ENCODE measurements at places on chromosomes 1 and 21.

DNA sequence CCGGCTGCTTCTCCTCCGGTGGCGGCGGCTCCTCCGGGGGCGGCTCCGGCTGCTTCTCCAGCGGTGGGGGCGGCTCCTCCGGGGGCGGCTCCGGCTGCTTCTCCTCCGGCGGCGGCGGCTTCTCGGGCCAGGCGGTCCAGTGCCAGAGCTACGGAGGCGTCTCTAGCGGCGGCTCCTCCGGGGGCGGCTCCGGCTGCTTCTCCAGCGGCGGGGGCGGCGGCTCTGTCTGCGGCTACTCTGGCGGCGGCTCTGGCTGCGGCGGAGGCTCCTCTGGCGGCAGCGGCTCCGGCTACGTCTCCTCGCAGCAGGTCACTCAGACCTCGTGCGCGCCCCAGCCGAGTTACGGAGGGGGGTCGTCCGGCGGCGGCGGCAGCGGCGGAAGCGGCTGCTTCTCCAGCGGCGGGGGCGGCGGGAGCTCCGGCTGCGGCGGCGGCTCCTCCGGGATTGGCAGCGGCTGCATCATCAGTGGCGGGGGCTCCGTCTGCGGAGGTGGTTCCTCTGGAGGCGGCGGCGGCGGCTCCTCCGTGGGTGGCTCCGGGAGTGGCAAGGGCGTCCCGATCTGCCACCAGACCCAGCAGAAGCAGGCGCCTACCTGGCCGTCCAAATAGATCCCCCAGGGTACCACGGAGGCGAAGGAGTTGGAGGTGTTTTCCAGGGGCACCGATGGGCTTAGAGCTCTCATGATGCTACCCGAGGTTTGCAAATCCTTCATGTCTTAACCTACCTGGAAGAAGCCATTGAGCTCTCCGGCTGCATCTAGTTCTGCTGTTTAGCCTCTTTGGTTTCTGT lies 2.0 kb downstream of the LORICRIN start:
- peak; percentile 21 for DNase-seq

GRCh38 chr1:53449021-53449420 lies 10.2 kb upstream of the DMRTB1 start:
- no peak for DNase-seq

DNA sequence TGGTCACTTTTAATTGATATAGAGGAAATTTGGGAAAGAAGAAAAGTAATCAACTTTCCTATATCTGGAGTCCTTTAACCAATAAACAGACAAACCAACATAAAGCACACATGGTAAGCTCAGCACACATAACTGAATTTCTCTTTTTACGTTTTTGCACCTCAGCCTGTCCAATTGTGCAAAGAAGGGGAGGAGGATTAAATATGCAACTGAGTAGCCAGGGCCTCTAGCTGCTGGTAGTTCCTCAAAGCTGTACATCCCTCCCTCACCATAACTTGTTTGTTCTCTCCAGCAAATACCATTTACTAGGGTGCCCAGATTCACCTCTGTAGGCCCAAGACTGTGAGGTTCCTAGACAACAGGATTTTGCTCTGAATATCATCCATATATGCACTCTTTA lies 25.4 kb downstream of the ST6GALNAC5 start:
- DNase-seq, result no peak

DNA sequence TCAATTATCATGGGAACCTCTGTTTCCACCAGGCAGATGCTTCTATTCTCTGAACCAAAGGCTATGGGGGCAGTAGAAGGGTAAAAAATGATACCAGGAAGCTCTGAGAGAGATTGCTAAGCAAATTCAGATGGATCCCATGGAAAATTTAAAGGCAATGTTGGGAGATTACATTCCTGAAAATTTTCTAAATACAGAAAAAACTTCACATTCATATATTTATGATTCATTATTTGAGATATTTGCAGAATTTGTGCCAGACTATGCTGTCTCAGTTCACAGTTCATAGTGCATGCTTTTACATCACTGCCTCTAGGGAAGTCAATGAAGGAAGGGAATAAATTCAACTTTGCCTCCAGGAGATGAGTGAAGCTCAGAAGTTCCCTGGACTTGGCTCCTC lies 57.5 kb downstream of the KCNT2 start:
- no peak for DNase-seq

GRCh38 chr1:206856674-206857464 lies 8.6 kb upstream of the IL20 start:
- DNase-seq, result no peak

GRCh38 chr1:8047686-8048445 lies 21.8 kb upstream of the ERRFI1 start:
- DNase-seq, result no peak

GRCh38 chr1:243465081-243465480 lies 209.2 kb downstream of the SDCCAG8 start:
- DNase-seq, result no peak

DNA sequence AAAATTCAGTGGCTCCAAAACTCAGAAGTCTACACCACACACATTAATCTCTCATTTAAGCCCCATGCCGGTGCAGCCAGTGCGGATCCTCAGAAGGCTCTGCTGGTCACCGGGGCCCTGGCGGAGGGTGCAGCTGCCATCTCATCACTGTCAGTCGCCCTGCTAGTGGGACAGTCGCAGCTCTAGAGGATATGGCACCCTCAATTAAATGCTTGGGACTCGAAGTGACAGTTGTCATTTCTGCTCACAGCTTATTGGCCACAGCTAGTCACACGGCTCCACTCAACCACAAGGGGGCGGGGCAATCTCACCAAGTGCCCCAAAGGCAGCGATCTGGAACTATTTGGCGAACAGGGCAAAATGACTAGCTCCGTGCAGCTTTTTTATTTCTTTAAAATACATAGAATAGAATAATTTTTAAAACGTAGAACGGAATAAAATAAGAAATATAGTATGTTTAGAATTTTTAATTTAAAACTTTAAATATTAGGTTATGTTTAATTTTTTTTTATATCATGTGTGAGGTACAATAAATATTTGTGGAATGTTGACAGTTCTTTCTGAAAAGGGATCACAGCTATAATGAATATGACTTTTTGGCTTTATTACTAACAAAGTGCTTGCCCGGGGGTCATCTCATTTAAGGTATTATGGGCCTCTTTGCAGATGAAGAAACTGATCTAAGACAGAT lies 8.0 kb upstream of the MAN1C1 start:
- DNase-seq, result peak; percentile 74

- DNase-seq, result no peak
Measured at GRCh38 chr1:217564833-217565232, 66.1 kb downstream of the GPATCH2 start.

DNA sequence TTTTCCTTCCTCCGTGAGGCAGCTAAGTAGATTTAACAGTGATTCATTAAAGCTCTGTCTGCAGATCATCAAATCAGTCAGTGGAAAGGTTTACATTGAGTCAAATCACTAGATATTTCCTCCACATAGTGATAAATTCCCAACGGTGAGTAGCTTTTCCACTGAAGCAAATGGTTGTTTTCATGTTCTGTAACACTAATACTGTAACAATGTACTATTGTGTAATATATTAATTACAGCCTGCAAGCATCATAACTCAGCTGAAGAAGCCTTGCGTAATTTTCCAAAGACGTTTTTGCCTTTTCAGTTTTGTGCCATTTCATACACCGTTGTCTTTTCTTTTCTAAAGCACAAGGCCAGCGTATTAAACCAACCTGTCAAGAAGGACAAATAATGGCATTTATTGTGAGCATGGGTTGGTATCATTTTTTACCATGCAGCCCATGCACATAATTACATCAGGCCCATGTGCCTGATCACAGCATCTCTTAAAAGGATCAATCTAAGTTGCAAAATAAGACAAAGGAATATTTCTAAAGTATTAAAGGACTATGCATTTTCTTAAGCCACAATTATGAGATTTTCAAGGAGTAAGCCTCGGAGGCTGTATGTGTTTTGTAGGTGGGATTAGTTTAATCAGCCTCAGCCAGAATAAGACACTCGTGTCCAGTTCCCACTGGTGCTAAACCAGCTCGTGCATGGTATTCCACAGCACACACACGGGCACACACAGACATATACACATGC lies 16.7 kb upstream of the PDE9A start:
- no peak for DNase-seq

DNA sequence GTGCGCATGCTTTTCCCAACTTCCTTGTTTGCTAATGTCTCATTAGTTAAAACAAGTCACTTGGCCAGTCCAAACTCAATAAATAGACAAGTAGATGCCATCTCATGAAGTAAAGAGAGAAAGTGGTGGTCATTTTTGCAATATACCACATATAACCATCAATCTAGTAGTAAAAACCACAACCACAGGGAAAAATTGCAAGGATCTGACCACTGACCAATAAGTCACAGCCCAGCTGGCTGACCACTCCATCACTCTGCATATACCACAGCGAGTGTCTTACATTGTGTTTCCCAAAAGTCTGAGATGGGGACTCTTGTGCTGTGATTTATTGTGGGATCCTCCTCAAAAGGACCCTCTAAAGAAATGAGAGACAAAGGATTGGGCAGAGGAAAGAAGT lies 76.0 kb downstream of the FH start:
- no peak for DNase-seq

GRCh38 chr1:17437580-17438317 lies 1.7 kb downstream of the RCC2 start:
- DNase-seq, result peak; percentile 47

DNA sequence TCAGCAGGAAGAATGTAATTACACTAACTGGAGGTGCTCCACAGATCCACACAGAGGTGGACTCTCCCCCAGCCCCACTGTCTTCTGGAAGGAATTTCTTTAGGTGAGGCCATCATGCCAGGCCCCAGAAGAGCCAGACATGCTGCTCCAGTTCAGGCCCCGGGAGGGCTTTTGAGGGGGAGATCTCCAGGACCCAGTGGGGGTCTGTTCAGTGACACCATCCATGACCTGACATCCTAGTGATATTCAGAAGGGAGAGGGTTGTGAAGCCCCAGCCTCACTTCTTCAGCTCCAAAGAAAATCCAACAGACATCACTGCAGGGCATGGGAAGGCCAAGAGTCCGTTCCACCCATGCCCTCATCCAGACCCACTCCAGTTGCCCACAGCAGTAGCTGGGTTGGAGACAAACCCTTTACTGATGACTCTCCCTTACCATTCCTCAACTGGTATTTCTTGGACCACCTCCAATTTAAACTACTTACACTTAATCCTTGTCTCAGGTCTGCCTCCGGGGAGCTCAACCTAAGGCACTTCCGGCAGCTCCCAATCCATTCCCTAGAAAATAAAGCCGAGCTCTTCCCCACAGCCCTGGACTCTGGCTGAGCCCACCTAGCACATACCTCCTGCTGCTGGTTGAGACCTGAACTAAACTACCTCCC lies 39.2 kb downstream of the CSMD2 start:
- DNase-seq, result no peak

GRCh38 chr1:230578616-230579015 lies 63.7 kb upstream of the COG2 start:
- no peak for DNase-seq

GRCh38 chr1:237342730-237343129 lies 300.7 kb downstream of the RYR2 start:
- DNase-seq, result no peak

- no peak for DNase-seq
Measured at GRCh38 chr1:206761159-206761768, 9.3 kb upstream of the IL19 start.

DNA sequence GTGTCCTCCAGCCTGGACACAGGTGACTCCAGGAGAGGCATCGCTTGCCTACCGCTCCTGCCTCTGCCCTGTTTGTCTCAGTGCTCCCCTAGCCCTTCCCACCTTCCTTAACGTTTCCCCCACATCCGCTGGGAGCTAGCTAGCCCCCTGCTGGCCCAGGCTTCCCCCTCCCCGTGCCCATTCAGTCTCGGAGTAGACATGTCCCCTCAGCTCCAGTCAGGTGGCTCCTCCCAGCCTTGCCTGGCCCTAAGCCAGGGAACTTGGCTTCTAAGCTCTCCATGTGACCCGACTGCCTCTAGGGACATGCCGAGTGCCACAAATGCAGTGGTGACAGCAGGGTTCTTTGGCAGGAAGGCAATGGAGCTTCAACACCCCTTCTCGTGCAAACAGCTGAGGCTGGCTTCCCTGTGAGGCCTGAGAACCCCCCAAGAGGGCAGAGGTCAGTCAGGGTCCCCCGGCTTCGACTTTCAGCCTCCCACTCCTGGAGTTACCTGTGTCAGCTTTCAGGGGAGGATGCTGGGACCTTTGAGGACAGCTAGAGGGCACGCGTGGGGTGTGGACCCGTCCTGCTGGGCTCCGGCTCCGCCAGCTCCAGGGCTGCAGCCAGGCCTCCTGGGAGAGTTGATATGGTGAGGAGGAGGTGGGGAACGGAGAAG lies 16.2 kb downstream of the DRAXIN start:
- no peak for DNase-seq

- DNase-seq, result no peak
Measured at GRCh38 chr1:36253161-36253862, 29.1 kb downstream of the THRAP3 start.

DNA sequence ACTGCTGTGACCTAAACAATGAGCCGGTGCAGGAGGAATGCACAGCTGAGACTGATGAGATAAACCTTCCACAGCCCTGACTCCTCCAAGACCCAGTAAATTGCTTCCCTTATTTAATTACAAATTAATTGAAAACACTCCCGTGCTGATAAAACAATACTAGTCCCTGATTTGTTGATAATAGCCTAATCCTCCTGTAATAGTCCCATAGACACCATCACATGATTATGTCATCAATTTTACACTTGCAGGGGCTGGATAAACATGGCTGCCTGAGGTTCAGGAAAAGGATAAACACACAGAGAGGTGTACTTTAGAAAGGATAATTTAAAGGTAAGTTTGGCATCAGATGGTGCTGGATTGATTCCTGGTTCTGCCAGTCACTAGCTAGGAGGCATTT lies 84.6 kb upstream of the SPAG17 start:
- no peak for DNase-seq

DNA sequence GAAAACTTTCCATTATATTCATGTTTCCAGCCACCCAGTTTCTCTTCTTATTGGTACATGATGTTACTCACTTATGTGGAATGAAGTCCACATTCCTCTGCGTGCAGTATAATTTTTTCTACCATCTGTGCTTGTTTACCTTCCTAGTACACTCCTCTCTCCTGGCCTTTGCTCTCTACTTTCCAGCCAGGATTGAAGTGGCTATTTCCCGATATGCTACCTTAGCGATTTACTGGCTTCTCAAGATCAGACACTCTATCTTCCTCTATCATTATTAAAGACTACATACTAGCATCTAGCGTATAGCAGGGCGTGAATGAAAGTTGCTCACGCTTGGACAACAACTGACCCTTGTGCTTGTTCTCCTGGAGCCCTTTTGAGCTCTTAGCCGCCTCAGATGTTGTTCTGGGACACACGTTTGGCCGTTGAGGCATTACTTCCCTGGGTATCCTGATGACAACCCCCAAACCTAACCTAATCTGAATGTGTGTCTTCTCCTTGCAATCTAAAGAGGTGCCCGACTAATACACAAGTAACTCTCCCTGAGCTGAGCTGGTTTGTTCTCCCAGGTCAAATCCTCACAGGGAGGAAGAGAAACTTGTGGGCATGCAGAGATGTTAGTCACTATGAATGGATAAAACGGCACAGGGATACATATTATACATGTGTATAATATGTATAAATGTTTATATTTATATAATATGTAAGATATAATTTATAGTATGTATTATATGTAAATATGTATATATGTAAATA lies 13.4 kb upstream of the MTARC2 start:
- DNase-seq, result no peak
